ENCODE measurements at places on chromosomes 12 and 14.

DNA sequence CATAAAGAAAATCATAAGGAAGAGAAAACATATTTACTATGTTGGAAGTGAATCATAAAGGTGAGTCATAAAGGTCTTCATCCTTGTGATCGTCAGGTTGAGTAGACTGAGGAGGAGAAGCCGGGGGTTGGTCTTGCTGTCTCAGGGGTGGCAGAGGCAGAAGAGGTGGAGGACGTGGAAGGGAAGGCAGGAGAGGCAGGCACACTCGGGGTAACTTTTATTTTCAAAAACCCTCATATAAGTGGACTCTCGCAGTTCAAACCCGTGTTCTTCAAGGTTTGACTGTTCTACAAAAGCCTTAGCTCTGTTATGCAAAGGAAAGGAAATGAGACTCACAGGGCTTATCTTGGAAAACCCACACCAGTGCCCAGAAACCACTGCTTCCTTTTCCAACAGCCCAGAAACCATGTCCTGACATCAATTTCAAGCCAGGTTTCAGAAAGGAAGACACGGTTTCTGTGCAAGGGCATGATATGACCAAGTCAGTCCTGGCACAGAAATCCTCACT, 14.0 kb downstream of the SMCO2 start:
- no peak for DNase-seq

GRCh38 chr14:89219051-89219450, 198.0 kb downstream of the FOXN3 start:
- DNase-seq = no peak

DNA sequence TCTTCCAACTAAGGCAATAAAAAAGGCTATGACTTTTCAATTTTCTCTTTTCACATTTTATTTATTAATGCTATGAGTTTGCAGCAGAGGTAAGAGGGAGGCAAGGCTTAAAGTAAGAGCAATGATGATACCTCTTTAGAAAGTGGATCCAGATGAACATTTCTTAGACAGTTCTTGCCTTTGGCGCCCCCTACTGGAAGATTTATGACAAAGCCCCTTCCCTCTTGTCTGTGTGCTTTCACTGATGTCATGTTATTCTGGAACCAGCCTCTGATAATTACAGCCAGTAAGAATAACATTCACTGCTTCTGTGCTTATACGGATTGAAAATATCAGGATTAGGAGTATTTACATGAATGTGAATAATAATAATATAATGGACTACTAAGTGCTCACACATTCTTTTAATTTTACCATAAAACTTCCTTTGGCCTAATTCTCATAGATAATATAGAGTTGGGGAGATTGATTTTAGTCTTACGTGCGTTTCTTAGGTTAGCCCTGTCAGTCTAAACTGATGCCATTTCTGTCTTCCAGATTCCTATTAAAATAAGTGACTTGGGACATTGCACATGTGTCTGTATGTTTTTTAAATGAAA, 1929.9 kb upstream of the SEL1L start:
- DNase-seq = no peak

DNA sequence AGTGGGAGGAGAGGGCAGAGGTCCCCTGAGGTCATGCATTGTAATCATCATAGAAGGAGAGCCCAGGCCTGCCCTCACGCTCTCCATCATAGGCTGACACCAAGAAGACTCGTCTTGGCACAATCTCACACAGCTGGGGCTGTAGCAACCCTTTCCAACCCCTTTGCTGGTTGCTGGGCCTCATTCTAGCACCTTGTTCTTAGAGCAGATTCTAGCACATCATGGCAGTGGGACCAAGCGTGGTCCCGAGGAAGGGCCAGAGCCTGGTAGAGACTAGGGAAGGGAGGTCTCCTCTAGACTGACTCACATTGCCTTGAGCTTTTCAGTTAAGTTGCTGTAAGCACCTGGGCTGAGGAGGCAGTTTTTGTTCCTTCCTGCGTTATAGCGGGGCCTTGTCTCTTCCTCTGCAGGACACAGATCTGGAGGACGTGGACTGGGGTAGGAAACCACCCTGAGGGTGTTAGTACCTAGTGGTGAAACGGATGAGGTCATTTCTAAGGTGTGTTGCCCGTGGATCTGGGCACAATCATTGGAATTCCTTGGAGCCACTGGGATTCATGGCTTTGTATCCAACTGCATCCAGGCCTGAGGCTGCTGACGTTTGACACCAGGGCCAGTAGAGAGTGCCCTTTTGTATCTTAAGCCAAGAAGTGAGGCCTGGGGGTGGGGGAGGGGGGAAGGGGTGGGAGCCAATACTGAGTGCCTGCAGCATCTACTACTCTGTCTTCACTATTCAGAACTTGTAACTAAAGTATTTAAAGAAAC, 19.9 kb downstream of the RPS6KL1 start:
- DNase-seq = no peak

DNA sequence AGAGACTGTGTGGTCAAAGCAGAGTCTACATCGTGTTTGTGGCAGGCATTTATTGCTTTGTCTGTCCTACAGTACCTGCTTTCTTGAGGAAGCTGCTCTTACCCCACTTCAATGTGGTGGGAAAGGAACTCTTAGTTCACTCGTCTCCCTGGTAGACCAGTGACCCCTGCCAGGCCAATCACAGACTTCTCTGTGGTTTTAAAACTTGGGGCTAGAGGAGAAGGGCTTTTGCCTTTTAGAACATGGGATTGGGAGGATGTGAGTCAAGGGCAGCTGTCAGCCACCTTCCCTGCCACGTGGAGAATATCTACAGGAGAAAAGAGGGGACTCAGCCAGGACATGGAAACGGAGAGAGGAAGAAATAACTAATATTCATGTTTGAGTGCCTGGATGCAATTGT, 36.8 kb upstream of the TMED10 start:
- no peak for DNase-seq

GRCh38 chr12:88947486-88948043, 367.3 kb upstream of the KITLG start:
- no peak for DNase-seq

DNA sequence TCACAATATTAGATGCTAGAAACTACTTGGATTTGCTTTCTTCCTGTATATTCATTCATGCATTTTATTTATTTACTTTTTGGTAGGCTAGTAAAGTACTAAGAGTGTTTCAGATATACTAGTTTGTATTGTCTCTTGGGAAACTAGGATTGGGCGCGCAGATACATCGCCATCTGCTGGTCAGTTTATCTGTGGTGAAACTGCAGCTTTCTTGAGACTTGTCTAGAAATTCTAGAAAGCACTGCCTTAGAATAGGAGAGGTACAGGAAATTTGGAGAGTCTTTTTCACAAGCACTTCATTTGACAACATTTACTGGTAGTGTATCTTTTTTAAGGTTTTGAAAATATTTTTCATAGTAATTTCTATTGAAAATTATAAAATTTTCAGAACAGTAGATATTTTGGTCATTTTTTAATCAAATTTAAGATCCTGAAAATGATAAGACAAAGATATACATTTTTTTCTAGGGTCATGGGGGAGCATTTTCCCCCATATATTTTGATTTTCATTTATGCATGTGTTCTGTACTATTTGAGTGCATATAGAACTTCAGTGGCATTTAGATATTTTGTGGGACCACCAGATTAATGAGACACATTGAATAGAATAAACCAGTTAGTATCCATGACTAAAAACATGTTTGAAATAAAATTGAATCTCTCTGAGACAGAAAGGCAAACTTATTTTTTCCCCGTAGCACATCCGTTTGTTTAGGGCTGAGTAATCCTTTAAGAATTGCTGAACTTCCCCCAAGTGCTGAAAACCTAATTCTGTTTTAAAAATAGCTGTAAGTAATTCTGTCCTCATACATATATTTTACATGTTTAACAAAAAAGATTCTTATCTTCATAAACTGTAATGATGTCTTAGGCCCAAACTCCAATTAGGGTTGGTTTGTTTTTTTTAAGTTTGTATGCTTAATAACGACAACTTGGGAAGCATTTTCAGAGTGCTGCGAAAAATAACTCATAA, 44.5 kb downstream of the SLC38A6 start:
- DNase-seq = peak; percentile 16

- DNase-seq = no peak
These were observed 58.2 kb upstream of the CORO1C start for GRCh38 chr12:108789546-108789945.

- DNase-seq = no peak
These were observed 43.6 kb downstream of the FBRSL1 start for GRCh38 chr12:132533584-132533958.

GRCh38 chr12:98492580-98493140, 22.7 kb upstream of the TMPO start:
- no peak for DNase-seq

GRCh38 chr14:36662543-36663403, 1.1 kb downstream of the PAX9 start:
- no peak for DNase-seq

DNA sequence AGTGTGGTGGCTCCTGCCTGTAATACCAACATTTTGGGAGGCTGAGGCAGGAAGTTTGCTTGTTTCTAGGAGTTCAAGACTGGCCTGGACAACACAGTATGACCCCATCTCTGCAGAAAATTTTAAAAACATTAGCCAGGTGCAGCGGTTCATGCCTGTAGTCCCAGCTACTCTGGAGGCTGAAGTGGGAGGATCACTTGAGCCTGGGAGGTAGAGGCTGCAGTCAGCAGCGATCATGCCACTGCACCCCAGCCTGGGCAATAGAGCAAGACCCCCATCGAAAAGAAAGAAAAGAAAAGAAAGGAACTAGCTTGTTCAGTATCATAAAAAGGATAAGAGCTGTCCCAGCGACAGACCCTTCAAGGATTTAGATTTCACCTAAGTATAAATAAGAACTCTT, 18.1 kb upstream of the PWP1 start:
- no peak for DNase-seq

DNA sequence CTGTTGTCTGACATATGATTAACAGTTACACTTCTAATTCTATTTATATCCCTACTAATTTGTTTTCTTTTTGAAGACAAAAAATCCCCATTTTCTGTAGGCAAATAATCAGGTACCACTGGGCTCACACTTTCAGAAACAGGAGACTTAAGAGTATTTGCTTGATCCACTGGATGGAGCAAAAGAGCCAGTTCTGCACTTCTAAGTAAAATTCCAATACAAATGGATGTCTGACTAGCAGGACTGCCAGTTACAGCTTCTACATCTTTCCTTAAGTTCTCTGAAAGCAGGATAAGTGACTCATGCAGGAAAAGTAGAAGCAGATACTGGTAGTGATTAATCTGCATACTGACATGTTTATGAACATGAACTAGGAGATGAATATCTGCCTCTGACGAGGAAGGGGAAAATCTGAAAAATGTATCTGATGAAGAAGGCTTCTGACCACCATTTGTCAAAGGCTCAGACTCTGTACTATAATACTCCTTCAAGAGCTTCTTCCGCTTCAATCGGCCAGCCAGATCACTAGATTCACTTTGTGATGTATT, 73.8 kb upstream of the ANKS1B start:
- DNase-seq = no peak

- DNase-seq = peak; percentile 32
These were observed 323.4 kb downstream of the VRK1 start for GRCh38 chr14:97120611-97121031.

- no peak for DNase-seq
These were observed 319.7 kb upstream of the LRIG3 start for GRCh38 chr12:59240048-59240447.

- DNase-seq = no peak
These were observed 743 bp downstream of the PUS1 start for GRCh38 chr12:131929581-131930456.

- no peak for DNase-seq
These were observed 7.8 kb downstream of the TRAF3 start for GRCh38 chr14:102784892-102785594.

DNA sequence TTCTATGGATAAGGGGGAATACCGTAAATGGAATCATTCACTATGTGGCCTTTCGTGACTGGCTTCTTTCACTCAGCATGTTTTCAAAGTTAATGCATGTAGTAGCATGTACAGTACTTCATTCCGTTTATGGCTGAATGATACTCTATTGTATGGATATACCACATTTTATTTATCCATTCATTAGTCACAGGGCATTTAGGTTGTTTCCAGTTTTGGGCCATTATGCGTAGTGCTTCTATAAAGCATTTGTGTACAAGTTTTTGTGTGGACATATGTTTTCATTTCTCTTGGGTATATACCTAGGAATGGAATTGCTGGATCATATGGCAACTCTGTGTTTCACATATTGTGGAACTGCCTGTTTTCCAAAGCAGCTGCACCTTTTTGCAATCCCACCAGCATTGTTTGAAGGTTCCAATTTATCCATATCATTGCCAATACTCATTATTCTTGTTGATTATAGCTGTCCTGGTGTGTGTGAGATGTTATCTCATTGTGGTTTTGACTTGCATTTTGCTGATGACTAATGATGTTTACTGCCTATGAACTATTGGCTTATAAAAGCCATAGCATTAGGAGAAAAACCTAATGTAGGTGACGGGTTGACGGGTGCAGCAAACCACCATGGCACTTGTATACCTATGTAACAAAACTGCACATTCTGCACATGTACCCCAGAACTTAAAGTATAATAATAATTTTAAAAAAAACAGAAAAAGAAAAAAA, 45.5 kb downstream of the ATF7IP start:
- no peak for DNase-seq

DNA sequence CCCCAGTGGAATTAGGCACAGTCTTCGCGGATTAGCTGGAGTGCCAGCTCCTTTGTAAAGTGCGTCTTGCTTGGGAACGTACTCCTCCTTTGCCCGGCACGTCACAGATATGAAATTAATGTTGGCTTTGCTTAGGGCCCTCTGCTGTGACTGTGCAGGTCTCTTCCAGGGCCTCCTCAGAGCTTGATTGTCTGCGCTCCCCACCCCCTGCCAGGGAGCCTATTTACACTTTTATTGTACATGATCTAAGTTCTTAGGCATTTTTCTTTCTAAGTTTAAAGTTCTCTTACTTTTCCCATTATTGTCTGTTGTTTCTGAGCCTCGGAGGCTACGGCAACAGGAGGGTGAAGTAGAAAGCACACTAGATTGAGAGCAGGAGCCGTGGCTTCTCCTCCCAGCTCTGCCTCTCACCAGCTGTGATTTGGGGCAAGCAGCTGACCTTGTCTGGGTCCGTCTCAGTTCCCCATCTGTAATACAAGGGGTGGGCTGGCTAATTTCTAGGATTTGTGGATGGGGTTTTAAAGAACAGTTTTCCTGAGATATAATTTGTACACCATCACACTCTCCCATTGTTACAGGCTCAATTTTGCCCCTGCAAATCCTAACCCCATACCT, 81.8 kb downstream of the TSPAN9 start:
- DNase-seq = no peak

GRCh38 chr14:64467566-64467965, 2.3 kb downstream of the AKAP5 start:
- no peak for DNase-seq

- no peak for DNase-seq
These were observed 84.6 kb upstream of the MAX start for GRCh38 chr14:65186951-65187350.

GRCh38 chr14:22026527-22026926, 352.9 kb upstream of the OR4E1 start:
- DNase-seq = no peak
